ENCODE measurements at places on chromosomes 1 and 21. TPM values are rescaled to one million over a fixed set of nuclear protein-coding genes. Genes with fewer than 3 reads are reported as not detected.

GRCh38 chr1:161241682-161242081, 3.7 kb upstream of the NR1I3 start:
- DNase-seq: no peak

- DNase-seq: no peak
Measured at GRCh38 chr1:115975569-115976061, 698 bp upstream of the SLC22A15 start.

DNA sequence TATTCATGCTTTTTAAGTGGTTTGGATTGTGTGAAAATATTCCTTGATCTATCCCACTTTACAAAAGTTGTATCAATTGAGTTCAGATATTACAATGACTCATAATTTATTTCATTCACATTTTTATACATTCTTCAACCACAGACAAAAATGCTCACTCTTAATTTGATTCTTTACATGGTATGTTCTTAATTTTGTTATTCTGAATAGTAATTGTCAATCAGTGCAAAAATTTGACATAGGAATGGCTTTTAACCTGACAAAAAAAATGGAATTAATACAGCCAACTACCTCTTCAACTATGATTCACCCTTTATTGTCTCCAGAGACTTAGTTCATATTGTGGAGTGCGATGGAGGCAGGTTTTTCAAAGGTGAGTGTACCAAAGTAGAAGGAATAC, 1002.4 kb upstream of the ADGRL4 start:
- no peak for DNase-seq

GRCh38 chr1:187588917-187589316, 760.2 kb downstream of the PLA2G4A start:
- no peak for DNase-seq

DNA sequence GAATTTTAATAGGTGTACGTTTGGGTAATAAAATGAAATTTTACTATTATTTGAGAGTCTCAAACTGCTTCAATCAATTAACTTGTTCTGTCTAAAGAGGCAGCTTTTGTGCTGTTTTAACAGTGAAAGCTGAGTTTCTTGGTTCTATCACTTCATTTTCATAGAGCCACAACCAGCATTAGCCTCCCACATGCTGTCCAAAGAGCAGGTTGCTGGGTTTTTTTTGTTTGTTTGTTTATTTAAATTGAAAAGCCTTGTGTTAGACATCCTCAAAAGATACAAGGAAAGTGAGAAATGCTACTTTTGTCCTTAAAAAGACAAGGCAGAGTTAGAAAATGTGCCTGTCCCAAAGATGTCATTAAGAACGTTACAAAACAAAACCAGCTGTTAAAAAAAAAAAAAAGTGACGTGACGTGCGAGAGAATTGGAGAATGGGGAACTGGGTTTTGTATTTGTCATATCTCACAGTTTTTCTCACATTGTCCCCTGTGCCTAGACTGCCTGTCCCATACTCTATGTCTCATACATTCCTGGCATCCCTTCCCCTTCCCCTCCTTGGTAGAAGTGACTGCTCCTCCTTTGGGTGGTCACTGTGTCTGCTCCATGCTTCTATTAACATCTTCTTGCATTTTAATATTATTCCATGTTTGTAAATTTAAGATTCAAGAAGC, 63.1 kb upstream of the CD34 start:
- DNase-seq: no peak

Gene VAV3
- 72.8 TPM for total RNA-seq

Gene AMY1C
- total RNA-seq: not detected

Gene L1TD1
- not detected for total RNA-seq
